Tibial artery (tissue), 4 donors: ENCODE measurements at places on chromosomes 12 and 14.

GRCh38 chr14:90732139-90732538 lies 84.1 kb downstream of the TTC7B start:
- no peak for DNase-seq

DNA sequence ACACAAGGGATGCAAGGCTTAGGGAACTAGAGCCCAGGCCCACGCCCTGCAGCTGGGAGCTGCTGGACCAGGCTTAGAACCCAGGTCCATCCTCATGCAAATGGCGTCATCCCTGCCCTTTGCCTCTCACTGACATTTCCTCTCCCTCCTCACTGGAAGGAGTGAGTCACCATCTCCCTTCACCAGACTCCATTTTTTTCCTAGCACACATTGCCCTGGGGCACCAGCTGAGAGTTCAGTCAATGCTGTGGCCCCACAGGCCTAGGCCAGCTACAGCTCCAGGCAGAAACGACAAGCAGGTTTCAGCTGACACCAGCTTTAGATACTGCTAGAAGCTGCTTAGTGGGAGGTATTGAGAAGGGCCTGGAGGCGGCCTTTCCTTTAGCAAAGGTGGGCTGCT lies 98.9 kb downstream of the RIMBP2 start:
- peak; percentile 38 for DNase-seq

DNA sequence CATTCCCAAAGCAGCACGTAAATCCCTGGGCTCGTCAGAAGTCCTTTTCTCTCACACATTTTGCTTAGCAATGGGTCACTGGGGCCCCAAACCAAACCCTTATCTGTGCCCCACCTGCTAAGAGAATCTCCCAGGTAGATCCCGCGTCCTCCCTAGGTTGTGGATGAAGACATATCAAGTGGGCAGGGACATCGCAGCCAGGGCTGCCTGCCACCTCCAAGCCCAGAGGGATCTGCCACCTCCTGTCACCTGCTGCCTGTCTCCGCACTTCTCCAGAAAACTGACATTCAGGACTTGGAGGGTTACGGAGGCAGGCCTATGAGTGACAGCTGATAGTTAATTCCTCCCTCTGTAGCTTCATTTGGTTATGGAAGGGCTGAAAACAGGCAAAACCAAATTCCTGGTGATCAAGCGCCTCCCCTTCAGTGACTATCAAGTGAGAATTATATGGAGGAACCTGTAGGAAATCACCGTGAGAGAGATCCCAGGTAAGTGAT lies 19.5 kb downstream of the BCL11B start:
- no peak for DNase-seq

DNA sequence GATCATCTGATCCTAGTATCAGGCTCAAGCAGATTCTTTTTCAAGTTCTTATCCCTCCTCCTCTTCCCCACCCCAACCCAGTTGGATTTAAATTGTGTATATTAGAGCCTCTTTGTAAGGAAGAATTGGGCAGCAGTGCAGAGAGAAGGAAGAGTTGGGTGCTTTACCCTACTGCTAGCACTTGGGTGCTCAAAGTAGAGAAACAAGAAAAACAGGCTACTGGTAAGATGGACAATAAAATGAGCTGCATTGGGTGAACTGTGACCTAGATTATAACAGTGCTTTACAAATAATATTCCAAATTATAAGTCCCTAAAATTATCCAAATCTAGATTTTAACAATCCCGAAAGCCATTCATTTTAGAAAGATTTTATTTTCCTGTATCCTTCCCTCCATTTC lies 363.4 kb upstream of the GARIN6 start:
- DNase-seq, result no peak

- no peak for DNase-seq
Observed at GRCh38 chr14:53356361-53357150, 203.4 kb upstream of the DDHD1 start.

- DNase-seq, result peak; percentile 28
Observed at GRCh38 chr14:96069421-96069820, 30.3 kb downstream of the C14orf132 start.

DNA sequence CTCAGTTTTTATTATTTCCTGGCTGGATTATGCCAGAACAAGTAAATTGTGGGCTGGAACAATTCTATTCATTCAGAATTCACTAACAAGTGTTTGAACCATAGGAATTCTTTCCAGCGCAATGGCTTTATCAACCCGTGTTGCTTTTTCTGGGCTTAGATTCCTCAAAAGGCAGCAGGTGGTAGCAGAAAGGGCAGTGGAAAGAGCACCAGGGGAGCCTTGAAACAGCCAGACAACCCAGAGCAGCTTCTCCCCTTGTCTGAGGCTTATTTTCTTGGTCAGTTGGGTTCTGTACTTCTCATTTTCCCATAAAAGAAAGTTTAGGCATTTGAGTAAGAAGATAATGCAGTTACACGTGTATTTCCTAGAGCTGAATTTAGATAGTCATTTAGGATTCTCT lies 130.7 kb downstream of the OTOGL start:
- DNase-seq, result no peak

DNA sequence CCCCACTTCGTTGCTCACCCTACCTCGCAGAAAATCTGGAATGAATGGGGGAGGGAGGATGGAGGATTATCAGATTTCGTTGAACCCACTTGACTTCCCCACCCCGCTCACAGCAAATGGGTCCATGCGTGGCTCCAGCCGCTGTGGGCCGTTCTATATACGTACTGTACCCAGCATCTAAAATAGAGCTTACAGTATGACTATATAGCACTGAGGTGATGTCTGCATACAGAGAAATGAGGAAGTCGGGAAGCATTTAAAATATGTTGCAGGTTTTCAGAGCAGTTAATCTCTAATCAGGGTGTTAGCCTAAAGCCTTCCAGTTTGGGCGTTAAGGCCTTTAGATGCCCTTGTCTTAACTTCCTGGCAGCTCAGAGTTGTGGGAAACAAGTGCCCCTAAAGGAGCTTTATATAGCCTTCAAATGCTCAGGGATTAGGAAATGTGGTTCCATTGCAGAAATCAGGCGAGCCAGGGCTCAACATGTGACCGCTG lies 1.4 kb downstream of the BICDL1 start:
- no peak for DNase-seq

DNA sequence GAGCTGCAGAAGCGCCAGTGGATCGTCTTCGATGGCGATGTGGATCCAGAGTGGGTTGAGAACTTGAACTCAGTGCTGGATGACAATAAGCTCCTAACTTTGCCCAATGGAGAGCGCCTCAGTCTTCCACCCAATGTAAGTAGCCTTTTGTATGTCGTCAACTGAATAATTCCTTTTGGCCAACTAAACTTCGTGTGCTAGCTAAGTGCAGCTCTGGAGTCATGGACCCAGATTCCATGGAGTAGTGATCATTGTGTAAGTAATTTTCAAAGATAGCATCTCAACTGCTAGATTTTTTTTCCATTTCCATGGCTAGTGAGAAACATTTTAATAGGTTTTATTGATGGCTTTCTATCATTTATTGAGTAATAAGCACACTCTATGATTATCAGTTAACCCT lies 48.0 kb downstream of the DYNC1H1 start:
- DNase-seq, result no peak

- DNase-seq, result no peak
Observed at GRCh38 chr12:112595410-112595809, 176.7 kb downstream of the PTPN11 start.

DNA sequence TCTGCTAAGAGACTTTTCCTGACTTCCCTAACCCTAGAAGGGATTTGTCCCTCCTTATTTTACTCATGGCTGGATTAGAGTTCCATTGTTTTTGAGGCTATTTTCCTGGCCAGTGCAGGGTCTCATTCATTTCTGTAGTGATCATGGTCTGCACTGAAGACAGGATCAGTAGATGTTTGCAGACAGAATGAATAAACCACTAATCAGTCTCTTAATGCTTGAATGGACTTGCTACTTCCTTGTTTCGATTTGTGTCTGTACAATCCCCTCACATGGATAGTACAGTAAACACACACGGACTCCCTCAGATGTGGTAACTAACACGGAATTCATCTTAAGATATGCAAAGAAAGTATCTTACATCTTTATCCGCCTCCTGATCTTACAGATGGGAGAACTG lies 102.6 kb upstream of the PRB2 start:
- DNase-seq, result no peak
